AG09319 (cell line): ENCODE measurements at places on chromosomes 5 and 9.

- no peak for DNase-seq
These were observed 133.0 kb downstream of the GNA14 start for GRCh38 chr9:77514886-77515711.

GRCh38 chr5:133455676-133456075 lies 156.7 kb downstream of the FSTL4 start:
- no peak for DNase-seq

- DNase-seq, result no peak
These were observed 68.7 kb downstream of the SEMA4D start for GRCh38 chr9:89428901-89429890.

GRCh38 chr9:4081956-4082355 lies 217.9 kb downstream of the GLIS3 start:
- DNase-seq, result no peak
